Large intestine (tissue), 12 donors: ENCODE measurements at places on chromosomes 3 and 15. TPM values are rescaled to one million over a fixed set of nuclear protein-coding genes. Genes with fewer than 3 reads are reported as not detected.

GRCh38 chr15:84681831-84682230 is 23.8 kb upstream of the NMB start:
- no peak overlapping the region for H3K4me3 ChIP-seq
- no peak for DNase-seq
- no peaks in the 10 kb centered on the region for H3K4me1 ChIP-seq
- H3K27me3 ChIP-seq = no peaks in the 10 kb centered on the region

DNA sequence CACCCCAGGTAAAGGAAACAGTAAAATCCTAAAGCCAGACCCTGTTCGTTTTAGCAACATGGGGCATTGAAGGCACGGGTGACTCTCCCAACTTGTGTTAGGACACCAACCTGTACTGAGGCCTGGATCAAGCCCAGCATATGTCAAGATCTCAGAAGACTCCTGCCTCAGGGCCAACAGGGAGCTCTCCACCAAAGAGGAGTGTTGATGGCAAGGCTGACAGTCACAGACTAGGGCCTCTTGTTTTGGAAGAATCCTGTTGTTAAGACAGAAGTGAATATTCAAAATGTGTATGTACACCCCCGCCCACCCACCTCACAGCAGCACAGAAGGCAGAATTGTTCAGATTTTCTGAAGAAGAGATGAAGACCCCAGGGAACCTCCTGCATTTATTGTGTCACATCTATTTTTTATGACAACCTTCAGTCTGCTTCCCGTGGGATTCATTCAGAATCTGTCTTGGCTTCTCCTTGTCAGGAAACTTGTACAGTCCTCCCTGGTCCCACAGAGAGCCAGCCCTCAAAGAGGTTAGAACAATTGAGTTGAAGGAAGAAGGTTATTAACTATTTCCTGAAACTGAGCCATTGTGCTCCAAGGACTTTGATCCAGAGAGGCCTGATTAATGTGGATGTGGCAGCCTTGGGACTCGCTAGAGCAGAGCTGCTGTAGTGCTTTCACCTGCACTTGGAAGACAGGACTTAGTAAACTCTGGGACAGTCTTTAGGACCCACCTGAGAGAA is 61.7 kb upstream of the PLXNA1 start:
- H3K27ac ChIP-seq = peak overlapping the region; percentile 32
- H3K4me3 ChIP-seq = no peak overlapping the region
- peaks cover 3% of the 10 kb centered on the region for H3K36me3 ChIP-seq
- DNase-seq = peak; percentile 56

DNA sequence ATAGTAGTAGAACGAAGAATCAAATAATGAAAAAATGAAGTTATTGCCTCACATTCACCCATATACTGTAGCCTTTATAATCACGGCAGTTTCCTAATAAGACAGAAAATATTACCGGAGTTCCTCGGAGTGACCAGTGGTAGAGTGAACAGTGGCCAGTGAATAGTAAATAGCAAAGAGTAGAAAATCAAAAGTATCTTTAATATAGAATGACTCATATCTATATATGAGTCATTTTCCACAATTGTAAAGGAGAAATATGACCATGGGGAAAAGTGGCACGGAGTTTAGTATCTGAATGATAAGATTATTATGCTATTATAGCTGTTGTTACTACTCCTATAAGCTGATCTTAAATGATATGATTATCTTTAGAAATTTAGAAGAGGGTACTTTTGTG is 38.5 kb downstream of the ZBTB20 start:
- H3K4me1 ChIP-seq = no peaks in the 10 kb centered on the region
- no peak overlapping the region for H3K27ac ChIP-seq
- H3K4me3 ChIP-seq = no peak overlapping the region
- no peaks in the 10 kb centered on the region for H3K36me3 ChIP-seq
- DNase-seq = no peak

- no peaks in the 10 kb centered on the region for H3K36me3 ChIP-seq
- H3K27me3 ChIP-seq = no peaks in the 10 kb centered on the region
- peak; percentile 21 for DNase-seq
- no peaks in the 10 kb centered on the region for H3K4me1 ChIP-seq
- H3K27ac ChIP-seq = no peak overlapping the region
- no peak overlapping the region for H3K4me3 ChIP-seq
Measured at GRCh38 chr3:7309641-7310102, 448.8 kb downstream of the GRM7 start.

DNA sequence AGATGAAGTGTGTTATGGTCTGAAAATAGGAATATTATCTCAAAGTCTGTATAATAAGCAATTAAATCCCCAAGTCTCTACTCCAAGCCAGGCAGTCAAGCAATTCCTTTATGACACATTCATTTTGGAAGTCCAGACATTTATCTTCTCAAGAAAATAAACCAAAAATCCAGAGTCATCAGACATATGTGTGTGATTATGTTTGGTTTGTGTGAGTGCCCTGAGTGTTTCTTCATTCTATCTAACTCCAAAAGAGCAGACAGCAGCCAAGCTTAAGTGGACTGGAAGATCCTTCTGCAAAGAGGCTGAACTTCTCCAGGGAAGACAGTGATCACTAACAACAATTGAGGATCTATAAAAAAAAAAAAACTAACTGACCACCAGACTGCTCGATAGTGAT is 239.8 kb downstream of the STAG1 start:
- no peaks in the 10 kb centered on the region for H3K27me3 ChIP-seq
- no peak overlapping the region for H3K4me3 ChIP-seq
- peaks cover 13% of the 10 kb centered on the region for H3K36me3 ChIP-seq
- H3K27ac ChIP-seq = no peak overlapping the region

DNA sequence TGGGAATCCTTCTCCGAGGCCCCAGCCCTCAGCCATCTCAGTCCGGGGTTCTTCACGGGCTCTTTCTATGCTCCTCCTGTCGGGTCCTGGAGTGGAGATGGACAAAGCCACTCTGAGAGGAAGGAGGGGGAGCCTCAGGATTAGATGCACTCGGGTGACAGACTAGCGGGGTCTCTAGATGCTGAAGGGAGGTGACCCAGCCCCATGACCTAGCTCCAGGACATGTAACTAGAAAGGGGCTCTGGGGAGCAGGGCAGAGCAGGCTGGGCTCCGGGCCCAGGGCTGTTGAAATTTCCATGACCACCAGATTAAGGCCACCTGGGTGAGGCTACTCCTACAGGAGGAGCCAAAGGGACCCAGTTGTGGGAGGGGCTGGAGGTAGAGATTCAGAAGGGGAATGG is 14.8 kb upstream of the SKIC8 start:
- no peak overlapping the region for H3K27ac ChIP-seq
- H3K36me3 ChIP-seq = no peaks in the 10 kb centered on the region
- peaks cover 19% of the 10 kb centered on the region for H3K4me1 ChIP-seq
- no peaks in the 10 kb centered on the region for H3K27me3 ChIP-seq
- no peak overlapping the region for H3K4me3 ChIP-seq
- no peak for DNase-seq

DNA sequence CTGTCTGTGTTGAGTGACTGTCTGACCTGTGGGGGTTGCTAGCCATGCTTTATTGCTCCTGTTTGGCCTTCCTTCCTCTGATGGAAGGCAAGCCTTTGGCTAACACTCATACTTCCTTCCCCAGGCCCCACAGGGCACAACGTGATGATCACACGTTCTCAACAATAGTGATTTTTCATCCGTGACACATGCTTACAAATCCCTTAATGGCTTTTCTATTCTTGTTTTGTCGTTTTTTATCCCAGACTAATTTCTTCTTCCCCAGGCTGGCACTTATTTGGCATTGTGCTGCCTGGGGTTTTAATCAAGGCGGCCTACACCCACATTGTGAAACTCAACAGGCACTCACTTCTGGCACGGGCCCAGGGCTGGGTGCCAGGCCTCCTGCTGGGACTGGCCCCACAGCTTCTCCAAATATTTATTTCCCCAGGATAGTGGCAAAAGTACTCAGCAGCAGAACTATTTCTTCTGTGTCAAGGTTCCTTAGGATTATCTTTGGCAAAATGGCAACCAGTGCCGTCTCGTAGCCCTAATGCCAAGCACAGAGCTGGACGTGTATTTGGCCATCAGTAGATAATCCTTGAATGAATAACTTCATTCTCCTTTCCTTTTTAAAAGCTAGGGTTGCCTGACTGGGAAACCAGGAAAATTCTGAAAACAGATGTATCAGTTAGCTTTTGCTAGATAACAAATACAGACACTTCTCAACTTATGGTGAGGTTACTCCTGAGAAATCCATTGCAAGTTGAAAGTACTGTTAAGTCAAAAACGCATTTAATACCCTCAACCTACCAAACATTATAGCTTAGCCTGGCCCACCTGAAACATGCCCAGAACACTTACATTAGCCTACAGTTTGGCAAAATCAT is 30.6 kb downstream of the CMTM7 start:
- H3K36me3 ChIP-seq = no peaks in the 10 kb centered on the region
- no peak for DNase-seq
- H3K27ac ChIP-seq = no peak overlapping the region
- no peak overlapping the region for H3K4me3 ChIP-seq

DNA sequence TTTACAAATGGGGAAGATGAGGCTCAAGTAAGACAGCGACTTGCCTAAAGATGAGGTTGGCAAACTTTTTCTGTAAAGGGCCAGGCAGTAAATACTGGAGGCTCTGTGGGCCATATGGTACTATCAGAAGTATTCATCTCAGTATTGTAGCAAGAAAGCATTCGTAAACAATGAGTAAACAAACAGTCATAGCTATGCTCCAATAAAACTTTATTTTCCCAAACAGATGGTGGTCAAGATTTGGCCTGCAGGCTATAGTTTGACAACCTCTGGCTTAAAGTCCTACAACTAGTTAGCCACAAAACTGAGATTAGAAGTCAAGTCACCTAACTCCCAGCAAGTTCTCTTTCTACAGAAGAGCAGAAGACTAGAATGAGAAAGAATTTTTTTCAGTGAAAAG is 177.0 kb upstream of the NECTIN3 start:
- H3K4me1 ChIP-seq = no peaks in the 10 kb centered on the region
- H3K27me3 ChIP-seq = no peaks in the 10 kb centered on the region
- DNase-seq = no peak
- H3K27ac ChIP-seq = peak overlapping the region; percentile 24
- no peaks in the 10 kb centered on the region for H3K36me3 ChIP-seq

DNA sequence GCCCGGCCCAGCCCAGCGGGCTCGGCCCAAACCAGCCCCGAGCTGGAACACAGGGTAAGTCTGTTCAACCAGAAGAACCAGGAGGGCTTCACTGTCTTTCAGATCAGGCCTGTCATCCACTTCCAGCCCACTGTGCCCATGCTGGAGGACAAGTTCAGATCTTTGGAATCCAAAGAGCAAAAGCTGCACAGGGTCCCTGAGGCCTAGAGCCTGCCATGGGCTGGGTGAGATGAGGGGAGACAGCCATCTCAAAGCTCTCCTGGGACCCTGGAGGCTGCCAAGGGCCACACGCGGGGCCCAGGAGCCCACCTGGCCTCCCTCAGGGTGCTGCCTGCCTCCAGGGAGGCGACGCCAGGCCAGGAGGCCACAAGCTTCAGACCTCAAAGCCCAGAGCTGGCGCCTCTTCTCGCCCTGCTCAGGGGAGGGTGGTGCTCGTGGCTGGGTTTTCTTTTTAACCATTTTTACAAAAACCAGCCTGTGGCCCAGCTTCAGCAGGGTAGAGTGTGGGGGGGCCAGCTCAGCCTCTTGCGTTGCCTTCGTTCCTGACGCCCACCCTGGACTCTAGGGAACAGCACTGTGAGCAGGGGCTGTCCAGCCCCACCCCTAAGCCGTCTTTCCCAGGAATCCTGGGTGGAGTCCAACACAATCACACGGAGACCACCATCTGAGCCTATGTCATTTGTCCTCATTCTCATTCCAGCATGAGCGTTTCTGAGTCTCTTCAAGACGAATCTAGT is 107.0 kb downstream of the ETFA start:
- DNase-seq = no peak
- no peaks in the 10 kb centered on the region for H3K27me3 ChIP-seq
- no peak overlapping the region for H3K4me3 ChIP-seq
- H3K4me1 ChIP-seq = no peaks in the 10 kb centered on the region

DNA sequence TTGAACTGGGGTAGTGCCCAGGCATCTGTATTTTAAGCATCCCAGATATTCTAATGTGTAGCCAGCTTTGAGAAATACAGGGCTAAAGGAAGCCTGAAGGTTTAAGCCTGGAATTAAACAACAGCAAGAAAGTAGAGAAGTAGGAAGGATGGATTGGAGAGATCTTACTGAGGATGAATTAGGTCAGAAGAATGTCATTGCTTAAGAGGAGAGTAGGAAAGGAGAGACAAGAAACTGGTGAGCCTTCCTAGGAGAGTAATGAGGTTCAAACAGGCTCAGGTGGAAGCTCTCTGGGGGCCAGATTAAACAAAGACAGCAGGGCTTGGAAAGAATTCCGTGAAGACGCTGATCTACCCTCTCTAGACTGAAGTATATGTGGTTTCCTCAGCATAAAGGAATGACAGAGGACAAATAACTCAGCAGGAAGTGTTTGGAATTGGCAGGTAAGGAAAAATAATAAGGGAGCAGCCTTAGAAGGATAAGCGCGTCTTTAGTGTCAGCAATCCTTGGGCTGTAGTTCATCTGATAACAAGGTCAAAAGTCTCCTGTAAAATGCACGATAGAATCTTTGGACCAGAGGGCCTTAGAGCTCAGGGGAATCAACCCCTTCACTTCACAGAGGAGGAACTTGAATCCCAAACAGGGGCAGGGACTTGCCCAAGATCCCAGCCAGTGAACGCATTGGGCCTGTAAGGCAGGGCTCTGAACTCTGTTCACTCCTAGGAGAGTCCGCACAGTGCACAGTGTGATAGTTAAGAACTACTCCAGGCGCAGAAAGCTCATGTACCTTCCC is 90.9 kb downstream of the TP63 start:
- H3K36me3 ChIP-seq = no peaks in the 10 kb centered on the region
- H3K27ac ChIP-seq = no peak overlapping the region
- H3K4me1 ChIP-seq = no peaks in the 10 kb centered on the region
- H3K4me3 ChIP-seq = no peak overlapping the region

DNA sequence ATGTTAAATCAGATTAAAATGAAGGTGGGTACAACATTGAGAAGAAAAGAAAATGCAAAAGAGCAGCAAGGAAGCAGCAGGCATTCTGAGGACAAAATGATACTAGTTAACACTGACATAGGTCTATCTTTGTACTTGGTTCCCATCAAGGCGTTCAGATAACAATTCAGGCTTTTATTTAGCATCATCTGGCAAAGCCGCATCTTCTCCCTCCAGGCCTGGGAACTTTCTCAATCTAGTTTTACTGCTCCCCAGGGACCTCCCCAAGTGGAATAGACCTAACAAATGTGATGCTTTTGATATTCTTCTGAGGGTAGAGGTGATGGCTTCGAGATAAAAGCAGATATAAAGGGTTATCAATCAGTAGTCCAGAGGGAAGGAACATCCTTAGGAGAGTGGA is 130.6 kb downstream of the C3orf38 start:
- no peaks in the 10 kb centered on the region for H3K36me3 ChIP-seq
- no peaks in the 10 kb centered on the region for H3K4me1 ChIP-seq
- DNase-seq = no peak
- no peak overlapping the region for H3K4me3 ChIP-seq

PLD1 gene
- 87.6 TPM for polyA plus RNA-seq

CCDC32 gene
- 36.0 TPM for polyA plus RNA-seq

LIPC gene
- polyA plus RNA-seq = 0.25 TPM

GPR87 gene
- polyA plus RNA-seq = not detected

NANOGP8 gene
- 0.30 TPM for polyA plus RNA-seq

CELF6 gene
- polyA plus RNA-seq = 11.9 TPM

IL12A gene
- 2.8 TPM for polyA plus RNA-seq

ALDH1A2 gene
- 13.7 TPM for polyA plus RNA-seq
